SK-N-DZ (cell line): ENCODE measurements at places on chromosomes 11 and 22.

DNA sequence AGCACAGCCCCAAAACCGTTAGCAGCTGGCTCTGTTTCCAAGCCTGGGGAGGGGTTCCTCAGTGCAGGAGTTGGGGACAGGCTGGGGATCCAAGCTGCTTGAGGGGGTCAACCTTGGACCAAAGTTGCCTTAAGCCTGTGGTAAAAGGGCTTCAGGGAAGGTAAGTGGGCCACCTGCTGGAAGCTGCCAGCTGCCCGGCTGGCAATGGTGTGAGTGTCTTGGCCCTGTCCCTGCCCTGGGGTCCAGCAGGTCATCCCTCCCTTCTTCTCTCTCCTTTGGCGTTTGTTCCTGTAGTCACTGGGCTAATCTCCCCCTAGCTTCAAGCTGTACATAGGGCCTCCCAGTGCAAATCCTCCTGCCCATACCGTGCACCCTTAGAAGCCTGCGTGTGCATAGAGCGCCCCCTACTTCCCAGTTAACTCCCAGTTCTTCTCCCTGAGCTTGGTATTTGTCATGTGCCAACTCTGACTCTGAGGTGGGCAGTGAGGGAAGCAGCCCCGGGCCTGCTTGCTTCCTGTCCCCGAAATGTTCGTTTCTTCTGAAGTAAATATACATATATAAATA is 4.4 kb downstream of the TMEM258 start:
- DNase-seq, result peak; percentile 70

DNA sequence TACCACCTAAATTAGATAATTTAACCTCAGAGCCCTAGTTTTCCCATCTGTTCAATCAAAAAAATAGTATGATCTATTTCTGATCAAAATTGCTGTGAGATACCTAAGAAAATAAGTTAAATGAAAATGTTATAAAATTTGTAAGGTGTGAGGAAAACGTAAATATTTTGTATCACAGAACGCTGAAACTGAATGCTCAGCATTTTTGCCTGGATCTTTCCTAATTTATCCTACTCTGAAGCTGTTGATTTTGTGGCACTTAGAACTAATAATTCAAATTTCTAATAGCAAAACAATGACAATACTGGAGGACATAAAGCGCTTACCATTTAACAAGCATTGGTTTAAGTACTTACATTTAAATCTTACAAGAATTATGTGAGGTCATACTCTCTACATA is 674.2 kb downstream of the FAM181B start:
- DNase-seq, result no peak

GRCh38 chr11:73359930-73360742 is 16.1 kb upstream of the RELT start:
- peak; percentile 64 for DNase-seq

DNA sequence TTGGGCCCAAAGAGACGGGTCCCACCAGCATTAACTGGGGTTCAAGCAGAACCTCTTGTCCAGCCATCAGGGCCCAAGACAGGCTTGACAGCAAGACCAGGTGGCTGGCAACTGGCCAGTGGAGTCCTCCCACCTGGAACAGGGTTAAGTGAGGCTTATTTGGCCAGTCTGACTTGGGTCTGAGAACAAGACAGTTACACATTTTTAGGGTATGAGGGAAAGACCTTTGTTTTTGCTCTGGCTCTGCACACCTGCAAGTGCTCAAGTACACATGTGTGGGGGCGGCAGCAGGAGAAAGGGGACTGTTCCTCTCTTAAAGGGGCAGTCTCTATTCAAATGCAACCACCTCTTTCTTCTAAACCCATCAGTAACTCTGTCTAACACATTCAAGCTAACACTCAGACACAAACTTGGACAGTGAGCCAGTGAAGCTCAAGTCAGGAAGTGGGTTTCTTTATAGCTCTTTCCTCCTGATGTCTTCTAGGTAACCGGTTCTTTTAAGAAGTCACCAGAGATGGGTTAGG is 116.2 kb downstream of the ETS1 start:
- no peak for DNase-seq

- DNase-seq, result no peak
Measured at GRCh38 chr22:31613904-31614296, 48.1 kb downstream of the PISD start.

DNA sequence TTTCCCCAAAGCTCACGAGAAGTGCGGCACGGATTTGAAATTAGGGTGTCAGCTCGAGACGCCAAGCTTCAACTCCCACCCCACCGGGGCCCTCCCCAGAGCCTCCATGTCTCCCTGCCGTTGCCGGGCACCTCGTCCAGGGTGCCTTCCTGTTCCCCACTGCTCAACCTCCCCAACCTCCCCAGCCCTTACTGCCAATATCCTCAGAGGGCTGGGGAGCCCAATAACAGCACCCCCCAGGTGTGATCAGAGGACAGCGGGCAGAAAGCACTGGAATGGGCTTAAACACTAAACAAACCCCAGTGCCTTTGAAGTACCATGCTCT is 1336.4 kb downstream of the TBC1D22A start:
- DNase-seq, result no peak

DNA sequence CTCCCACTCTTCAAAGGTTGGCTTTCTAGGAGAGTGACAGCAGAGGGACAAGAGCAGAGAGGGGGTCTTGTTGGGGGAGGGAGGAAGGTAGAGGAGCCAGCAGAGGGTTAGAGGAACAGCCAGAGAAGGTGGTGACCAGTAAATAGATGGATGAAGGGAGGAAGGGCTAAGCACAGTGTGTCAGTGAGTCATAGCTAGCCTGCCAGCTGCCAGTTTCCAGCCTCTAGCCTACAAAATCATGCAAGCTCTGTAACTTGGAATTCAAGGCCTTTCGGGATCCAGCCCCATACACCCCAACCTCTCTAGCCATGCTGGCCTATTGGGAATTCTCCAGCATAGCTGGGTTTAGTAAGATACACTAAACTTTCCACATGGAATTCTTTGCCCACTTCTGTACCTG is 147.4 kb upstream of the TEAD1 start:
- no peak for DNase-seq

DNA sequence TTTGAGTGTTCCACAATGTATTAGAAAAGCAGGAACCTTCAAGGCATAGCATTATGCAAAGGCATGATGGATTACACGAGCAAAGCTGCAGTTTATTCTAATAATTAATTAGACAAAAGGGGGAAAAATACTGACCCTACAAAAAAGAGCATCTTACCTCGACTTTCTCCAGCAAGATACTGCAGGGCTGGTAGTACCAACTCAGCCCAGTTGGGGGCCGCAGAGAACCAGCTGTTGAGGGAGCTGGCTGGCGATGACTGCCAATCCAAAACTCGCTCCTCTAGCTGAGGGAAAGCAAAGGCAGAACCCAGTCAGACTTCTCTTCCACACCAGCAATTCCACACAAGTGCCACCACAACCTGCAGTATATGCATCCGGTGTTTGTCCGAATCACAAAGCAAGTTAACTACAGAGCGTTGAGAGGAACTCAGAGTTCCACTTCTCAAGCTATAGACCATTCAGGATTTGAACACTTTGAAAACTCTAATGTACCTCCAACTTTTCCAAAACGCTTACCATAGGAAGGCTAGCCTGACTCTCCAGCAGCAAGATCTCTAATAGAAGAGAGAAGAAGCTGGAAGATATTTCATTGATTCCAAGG is 13.7 kb downstream of the NFRKB start:
- DNase-seq, result no peak

- no peak for DNase-seq
Measured at GRCh38 chr11:77171885-77172665, 44.0 kb downstream of the MYO7A start.

DNA sequence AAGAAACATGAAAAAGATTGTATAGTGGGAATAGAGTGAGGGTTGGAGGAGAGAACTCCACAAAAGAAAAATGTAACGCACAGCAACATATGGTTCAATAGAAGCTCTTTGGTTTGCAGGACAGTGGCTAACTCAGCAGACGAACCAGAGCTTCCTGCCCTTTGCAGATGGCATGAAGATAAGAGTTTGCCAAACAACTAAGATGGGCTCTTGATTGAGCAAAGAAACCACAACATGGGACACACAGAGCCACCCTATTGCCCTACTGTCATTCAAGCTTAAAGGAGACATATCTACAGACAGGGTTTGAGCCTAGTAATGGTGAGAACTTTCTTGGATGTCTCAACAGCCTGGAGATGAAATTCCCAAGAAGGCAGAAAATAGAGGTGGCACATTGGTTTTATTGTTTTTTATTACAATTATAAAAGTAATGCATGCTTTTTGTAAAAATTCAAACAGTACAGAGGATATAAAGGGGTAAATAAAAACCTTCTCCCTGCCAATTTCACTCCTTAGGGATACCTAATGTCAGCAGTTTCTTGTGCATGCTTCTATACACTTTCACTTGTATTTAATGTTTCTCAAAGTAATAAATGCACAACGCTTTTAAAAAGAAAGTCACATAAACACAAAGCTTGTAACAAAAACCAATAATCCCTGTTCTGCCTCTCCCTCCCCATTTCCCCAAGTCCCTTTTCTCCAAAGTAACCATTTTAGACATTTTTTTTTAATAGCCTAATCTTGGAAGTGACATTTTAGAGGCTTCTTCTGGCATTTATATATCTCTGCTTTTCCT is 63.7 kb downstream of the COPB1 start:
- no peak for DNase-seq

- DNase-seq, result no peak
Measured at GRCh38 chr11:44335052-44335760, 25.3 kb upstream of the ALX4 start.

- DNase-seq, result no peak
Measured at GRCh38 chr11:85385547-85385946, 241.6 kb downstream of the DLG2 start.

DNA sequence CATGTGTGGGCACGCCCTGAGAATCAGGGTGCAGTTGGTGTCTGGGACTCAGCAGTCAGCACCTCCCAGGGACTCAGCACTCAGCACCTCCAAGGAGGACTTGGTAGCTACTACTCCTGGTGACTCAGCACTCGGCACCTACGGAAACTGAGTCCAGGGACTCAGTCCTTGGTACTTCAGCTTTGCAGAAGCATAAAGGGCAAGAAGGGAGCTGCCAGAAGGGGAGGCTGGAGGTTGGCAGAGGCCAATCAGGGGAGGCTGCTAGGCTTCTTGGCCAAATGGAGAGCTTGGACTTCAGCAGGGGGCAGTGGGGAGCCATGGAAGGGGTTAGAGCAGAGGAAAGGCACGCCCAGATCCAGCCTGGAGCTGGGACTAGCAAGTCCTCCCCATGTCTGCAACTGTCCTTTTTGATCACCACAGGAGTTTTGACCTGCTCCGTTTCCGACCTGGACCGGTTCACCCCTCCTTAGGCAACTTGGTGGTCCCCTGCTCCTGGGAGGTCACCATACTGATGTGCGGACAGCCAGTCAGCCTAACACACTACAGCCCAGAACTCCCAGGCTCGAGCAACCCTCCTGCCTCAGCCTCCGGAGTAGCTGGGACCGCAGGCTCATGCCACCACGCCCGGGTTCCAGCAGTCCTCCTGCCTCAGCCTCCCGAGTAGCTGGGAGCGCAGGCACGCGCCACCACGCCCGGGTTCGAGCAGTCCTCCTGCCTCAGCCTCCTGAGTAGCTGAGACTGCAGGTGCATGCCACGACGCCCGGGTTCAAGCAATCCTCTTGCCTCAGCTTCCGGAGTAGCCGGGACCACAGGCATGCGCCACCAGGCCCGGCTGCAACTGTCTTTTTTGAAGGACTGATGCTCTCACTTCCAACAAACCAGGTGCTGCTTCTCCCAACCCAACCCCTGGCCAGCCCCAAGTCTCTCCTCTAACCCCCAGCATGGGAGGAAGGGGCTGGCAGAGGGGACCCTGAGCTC is 1.5 kb downstream of the ANO9 start:
- no peak for DNase-seq

DNA sequence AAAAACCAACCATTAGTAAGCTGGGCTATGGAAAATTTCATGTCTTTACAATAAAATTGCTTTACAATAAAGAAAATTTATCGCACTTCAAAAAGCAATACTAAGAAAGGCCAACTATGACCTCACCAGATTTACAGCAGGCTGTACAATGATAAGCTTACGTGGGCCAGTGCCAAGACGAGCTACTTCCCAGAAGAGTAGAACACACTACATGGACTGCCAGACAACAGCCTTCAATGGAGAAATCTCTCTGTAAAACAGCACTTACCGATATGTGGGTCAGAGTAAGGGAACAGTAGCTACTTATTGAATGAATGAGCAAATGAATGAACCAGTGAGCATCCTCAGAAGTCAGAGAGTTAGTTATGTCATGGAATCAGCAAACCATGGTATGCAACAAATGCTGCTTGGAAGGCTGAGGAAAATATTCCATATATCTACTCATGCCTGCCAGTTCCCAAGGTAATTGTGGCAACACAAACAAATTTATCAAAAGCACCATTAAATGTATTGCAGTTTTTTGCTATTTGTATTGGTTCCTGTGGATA is 74.4 kb downstream of the SLC36A4 start:
- DNase-seq, result no peak

DNA sequence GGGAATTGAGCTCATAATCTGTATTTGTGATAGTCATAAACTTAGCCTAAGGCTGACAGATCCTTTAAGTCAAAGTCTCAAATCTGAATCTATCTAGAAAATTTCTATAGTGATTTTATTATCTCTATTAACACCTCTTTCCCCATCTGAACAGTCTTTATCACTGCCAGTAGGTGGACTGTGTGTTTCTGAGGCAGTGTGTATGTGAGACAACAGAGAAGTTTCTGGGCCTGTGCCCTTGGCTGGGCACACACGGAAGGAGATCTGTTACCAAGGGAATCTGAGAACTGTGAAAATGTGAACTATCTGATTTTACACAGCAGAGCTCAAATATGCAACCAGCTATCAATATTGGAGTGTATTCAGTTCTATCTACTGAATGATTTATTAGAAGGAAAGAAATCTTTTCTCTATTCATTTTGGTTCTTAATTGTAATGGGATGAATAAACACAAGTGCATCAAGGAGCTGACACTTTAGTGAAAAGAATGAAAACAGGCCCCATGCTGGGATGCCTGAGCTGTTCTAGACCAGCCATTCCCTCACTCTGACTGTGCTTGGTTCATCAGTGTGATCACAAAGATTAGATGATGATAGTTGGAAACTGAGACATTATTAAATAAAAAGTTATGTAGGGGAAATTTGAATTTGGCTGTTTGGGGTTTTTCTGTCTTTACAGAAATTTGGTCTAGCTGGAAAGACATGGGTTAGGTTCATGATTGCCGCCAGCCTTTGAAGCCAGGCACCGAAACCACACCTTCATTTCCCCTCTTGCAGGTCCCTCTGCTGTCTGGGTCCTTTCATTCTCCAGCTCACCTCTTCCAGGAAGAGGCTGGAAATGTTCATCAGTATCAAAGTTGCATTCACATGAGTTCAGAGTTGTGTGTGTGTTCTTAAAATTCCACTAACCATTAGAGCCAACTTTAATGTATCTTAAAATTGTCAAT is 68.1 kb downstream of the LIF start:
- no peak for DNase-seq

- DNase-seq, result no peak
Measured at GRCh38 chr22:46091277-46091977, 58.9 kb upstream of the PPARA start.

GRCh38 chr22:38317122-38317994 is at the start of gene CSNK1E:
TSS of gene CSNK1E (minus strand) at chr22:38317433. CDS start at chr22:38314157, 3,276 bp downstream.
- DNase-seq, result peak; percentile 62
